Transverse colon (tissue), 4 donors: ENCODE measurements at places on chromosomes 13 and 19. TPM values are rescaled to one million over a fixed set of nuclear protein-coding genes. Genes with fewer than 3 reads are reported as not detected.

Gene GPR4
- 0.37 TPM for total RNA-seq

Gene LHFPL6
- 18.6 TPM for total RNA-seq

Gene DCLK1
- total RNA-seq: 7.3 TPM

Gene ACP7
- not detected for total RNA-seq

Gene CASP14
- not detected for total RNA-seq

Gene METTL21C
- not detected for total RNA-seq

Gene OR7A5
- not detected for total RNA-seq

Gene STAP2
- 680 TPM for total RNA-seq

Gene NECTIN2
- 147 TPM for total RNA-seq

Gene IQCN
- 13.5 TPM for total RNA-seq

Gene ARL11
- not detected for total RNA-seq

Gene ZNF541
- total RNA-seq: 0.16 TPM

Gene CYP2A7
- not detected for total RNA-seq

Gene UNC13A
- 0.27 TPM for total RNA-seq

Gene TEX26
- total RNA-seq: not detected

Gene SHISA7
- 0.75 TPM for total RNA-seq

Gene SMIM24
- 18.7 TPM for total RNA-seq

Gene MTUS2
- total RNA-seq: 0.20 TPM

Gene MEDAG
- total RNA-seq: 8.7 TPM

Gene C1QTNF9B
- total RNA-seq: not detected
